ENCODE measurements at places on chromosomes 5 and 9.

GRCh38 chr5:37739817-37740261 lies 100.0 kb downstream of the GDNF start:
- no peak for DNase-seq

GRCh38 chr5:124021066-124021641 lies 509.2 kb downstream of the CSNK1G3 start:
- no peak for DNase-seq

GRCh38 chr5:74224331-74224730 lies 416.2 kb downstream of the ENC1 start:
- no peak for DNase-seq

DNA sequence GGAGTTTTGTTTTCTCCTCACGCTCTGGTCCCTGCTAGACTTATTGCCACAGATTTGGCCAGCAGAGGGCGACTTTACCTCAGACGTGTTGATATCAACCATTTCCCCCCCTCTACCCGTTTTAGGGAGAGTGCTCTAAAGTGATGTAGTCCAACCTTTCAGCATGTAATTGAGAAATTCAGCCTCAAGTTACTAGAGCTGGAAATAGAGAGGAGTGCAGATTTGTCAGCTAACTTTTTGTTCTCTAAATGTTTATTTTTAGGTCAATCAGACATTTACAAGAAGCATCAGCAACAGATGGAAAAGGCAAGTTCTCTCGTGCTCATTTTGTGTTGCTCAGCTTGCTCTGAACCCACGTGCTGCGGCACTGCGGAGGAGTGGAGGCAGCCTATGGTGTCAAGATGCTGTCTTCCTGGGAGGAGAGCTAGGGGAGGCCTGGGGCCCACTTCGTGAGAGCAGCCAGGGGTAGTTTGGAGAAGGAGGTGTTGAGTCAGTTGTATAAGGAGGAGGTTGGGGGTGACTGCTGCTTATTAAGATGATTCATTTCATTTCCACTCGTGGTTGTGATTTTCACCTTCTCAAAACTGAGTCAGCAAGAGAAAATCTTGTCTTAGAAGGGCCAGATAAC lies 53.6 kb downstream of the GPR107 start:
- peak; percentile 81 for DNase-seq

DNA sequence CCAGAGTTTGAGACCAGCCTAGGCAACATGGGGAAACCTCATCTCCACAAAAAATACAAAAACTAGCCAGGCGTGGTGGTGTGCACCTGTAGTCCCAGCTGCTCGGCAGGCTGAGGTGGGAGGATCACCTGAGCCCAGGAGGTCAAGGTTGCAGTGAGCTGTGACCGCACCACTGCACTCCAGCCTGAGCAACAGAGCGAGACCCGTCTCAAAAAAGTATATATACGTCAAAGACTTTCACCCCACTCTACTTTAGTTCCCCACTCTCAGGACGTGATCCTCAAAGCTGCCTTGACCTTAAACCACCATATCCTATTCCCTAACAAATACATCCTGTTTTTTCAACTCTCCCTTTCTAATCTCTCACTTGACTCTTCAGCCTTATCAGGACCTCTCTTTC lies 41.0 kb downstream of the PCDHGC5 start:
- no peak for DNase-seq

DNA sequence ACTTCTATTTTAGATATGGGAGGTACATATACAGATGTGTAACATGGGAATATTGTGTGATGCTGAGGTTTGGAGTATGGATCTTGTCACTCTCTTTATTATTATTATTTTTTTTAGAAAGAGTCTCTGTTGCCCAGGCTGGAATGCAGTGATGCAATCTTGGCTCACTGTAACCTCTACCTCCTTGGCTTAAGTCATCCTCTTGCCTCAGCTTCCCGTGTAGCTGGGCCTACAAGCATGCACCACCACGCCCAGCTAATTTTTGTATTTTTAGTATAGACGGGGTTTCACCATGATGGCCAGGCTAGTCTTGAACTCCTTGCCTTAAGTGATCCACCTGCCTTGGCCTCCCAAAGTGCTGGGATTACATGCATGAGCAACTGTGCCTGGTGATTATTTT lies 138.4 kb upstream of the SLC28A3 start:
- no peak for DNase-seq

DNA sequence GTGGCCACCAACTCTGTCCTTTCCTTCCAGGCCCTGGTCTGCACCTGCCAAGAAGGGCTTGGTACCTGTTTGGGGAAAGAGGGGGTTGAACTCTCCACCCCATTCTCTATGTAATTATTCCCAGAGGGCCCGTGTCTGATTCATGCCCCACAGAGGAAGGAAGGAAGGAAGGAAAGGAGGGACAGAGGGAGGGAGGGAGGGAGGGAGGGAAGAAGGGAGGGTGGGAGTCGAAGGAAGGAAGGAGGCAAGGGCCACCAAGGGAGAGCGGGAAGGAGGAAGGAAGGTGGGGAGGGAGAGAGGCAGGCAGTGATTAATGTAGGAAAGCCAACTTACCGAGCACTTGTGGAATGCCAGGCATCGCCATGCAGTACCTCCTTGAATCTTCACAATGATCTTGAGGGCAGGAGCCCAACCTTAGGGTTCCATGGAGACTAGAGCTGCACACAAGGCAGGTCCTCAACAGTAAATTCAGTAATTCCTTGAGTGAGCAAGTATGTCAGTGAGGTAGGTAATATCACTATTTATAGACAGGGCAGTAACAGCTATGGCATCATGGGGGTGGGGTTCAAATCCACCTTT lies 75.8 kb downstream of the FGF18 start:
- DNase-seq: no peak

DNA sequence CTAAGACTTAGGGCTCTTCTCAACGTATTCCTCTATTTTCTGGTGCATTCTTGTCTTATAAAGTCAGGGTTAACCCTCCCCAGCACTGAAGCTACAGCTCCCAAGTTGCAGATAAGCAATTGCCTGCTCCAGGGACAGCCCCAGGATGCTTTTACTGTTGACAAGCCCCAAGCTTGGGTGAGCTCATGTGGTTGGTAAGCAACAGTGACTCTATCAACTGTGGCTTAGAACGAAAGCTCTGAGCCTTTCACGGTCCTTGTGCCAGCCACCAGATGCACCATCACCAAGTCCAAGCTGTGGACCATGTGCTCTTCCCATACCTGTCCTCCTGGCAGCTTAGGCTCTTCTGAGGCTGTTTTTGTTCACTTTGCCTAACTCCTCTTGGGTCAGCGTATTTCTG lies 13.5 kb downstream of the ADRB2 start:
- DNase-seq: no peak

DNA sequence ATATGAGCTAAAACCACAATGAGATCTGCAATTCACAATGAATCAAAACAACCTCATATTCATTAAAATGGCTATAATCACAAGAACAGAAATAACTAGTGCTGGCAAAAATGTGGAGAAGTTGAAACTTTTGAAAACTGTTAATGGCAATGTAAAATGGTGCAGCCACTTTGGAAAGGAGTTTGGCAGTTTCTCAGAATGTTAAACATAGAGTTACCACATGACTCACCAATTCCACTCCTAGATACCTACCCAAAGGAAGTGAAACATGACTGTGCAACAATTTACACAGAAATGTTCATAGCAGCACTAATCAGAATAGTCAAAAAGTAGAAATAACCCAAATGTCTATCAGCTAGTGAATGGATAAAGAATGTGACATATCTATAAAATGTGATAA lies 862.2 kb downstream of the DTWD2 start:
- no peak for DNase-seq

- no peak for DNase-seq
Observed at GRCh38 chr9:121053544-121053943, 3.5 kb upstream of the C5 start.

DNA sequence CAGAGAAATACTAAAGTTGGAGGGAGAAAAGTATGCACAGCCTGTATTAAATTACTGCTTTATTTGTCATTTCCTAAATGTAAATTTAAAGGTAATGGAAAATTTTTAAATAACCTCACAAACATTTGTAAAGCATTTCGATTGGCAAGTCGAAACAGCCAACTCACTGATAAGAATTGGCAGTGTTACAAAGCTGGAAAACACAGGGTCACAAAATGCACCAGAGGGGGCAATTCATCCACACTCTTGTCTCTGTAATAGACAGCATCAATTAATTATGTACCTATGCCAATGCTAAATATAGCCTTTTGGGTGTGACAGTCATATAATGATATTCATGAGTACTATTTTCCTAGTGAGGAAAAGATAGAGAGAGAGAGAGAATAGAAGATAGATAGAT lies 140.6 kb upstream of the PRLR start:
- no peak for DNase-seq

- no peak for DNase-seq
Observed at GRCh38 chr5:179915406-179915935, 7.8 kb upstream of the TBC1D9B start.

DNA sequence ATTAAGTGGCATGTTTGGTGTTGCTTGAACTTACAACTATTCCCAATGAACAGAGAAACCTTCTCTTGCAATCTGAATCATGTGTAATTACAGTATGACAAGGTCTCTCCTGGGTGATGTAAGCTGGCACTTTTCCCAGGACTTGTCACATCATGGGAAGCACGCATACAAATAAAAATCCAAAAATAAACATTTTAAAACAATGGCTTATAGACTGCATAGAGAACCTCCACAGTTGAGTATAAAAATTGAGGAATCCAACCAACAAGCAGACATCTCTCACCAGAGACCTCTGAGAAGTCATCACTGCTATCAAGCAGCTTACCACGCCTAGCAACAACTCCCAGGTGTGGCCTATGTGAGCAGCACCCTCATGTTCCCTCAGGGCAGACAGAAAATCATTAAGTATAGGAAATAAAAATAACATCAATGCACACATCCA lies 3.9 kb downstream of the MLLT3 start:
- no peak for DNase-seq

- no peak for DNase-seq
Observed at GRCh38 chr5:120345947-120346346, 118.2 kb upstream of the PRR16 start.

- no peak for DNase-seq
Observed at GRCh38 chr5:125232779-125233230, 486.4 kb upstream of the ZNF608 start.

GRCh38 chr5:160237571-160238093 lies 8.3 kb downstream of the FABP6 start:
- no peak for DNase-seq

GRCh38 chr5:163407034-163407655 lies 30.2 kb upstream of the CCNG1 start:
- DNase-seq: no peak

GRCh38 chr5:116272281-116272941 lies 187.6 kb downstream of the COMMD10 start:
- DNase-seq: no peak

GRCh38 chr5:17190799-17191391 lies 26.5 kb upstream of the BASP1 start:
- no peak for DNase-seq

DNA sequence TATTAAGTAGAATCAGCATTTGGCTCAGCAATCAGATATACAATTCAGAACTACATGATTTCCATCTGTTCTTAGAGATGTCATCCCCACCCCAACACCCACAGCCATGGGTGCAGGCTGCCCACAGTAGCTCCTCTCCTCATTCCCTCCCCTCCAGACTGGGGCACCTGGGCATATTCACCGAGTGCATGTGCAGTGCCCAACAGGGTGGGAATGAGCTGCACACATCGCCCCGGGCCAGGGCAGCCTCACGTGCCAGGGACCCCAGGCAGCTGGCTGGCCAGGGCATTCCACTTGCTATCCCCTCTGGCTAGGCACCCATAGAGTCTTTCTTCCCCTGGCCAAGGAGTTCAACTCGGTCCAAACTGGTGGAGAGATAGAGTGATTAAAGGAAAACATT lies 461.9 kb upstream of the NUDT12 start:
- DNase-seq: no peak

- no peak for DNase-seq
Observed at GRCh38 chr9:94677929-94678328, 38.6 kb upstream of the FBP1 start.

DNA sequence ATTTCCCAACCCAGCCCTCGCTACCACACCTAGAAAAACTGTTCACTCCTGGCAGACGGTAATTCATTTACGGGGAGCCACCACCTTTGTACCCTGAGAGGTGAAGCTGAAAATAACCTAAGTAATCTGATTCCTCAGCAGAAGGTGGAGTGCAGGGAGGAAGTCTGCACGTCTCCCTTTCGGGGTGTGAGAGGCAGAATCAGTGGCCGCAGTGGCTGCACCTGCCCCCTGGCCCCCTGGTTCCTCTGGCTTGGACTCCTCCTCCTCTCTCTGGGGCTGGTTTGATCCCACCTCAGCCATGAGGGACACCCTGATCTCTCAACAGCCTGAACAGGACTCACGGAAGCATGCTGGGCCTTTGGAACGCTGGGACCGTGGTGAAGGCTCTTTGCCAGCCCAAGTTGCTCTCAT lies 10.5 kb downstream of the TMEM174 start:
- no peak for DNase-seq

- DNase-seq: no peak
Observed at GRCh38 chr5:178422400-178422775, 167.8 kb downstream of the COL23A1 start.

- DNase-seq: no peak
Observed at GRCh38 chr9:132732326-132733259, 62.3 kb downstream of the GTF3C4 start.

- no peak for DNase-seq
Observed at GRCh38 chr9:27659571-27659970, 86.3 kb upstream of the C9orf72 start.

DNA sequence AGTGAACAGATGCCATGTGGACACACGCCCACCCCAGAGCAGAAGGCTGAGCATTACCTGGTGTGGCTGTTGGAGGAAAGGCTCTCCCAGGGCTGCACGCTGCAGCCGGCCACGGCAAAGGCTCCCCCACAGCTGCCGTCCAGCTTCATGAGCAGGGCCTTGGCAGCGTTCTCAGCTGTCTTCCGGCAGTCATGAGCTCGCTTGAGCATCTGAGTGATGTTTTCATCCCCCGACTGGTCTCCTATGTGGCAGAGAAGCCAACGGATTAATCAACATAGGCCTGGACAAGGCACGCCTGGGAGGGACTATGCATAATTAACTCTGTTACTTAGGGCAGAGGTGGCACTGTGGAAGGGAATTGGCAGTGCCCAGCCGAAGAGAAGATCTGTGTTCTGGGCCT lies 87.3 kb downstream of the DCP2 start:
- DNase-seq: no peak

DNA sequence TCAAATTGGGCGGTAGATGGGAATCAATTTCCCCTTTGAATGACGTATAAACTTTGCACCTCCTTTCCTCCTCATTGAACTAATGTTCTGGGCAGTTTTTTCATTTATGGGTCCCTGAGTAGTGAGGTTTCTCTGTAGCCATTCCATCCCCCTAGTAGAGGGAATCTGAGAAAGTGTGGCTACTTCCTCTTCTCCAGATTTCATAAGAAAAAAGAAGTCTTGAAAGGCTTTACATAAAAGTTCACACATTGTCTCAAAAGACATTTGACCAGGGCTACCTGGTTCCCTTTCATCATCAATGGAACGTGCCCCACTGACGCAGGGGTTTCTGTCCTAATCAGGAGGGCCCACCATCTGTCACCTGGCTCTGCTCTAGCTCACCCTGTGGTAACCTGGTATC lies 57.3 kb downstream of the CTSL start:
- DNase-seq: no peak

- DNase-seq: no peak
Observed at GRCh38 chr5:176741561-176742211, 68.7 kb upstream of the UNC5A start.
